ENCODE measurements at places on chromosomes 16 and 17. TPM values are rescaled to one million over a fixed set of nuclear protein-coding genes. Genes with fewer than 3 reads are reported as not detected.

GRCh38 chr17:77214743-77215142, 74.0 kb downstream of the SEC14L1 start:
- no peak for DNase-seq

DNA sequence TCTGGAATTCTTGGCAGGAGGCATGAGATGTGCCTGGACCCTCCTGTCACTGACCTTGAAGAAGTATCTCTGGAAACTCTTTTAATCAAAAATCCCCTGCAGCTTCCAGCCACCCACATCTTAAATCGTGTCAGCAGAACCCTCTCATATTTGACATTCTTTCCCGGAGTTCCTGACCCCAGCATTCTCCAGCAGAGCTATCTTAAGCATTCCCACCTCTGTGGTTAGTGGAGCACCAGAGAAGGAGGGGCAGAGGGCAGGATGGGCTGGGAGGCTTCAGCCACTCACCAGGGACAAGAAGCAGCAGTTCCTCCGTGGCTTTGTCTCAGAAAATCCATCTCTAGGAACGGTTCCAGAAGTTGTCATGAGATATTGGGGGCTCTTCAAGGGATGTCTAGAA, 149.9 kb downstream of the RGS9 start:
- peak; percentile 12 for DNase-seq

DNA sequence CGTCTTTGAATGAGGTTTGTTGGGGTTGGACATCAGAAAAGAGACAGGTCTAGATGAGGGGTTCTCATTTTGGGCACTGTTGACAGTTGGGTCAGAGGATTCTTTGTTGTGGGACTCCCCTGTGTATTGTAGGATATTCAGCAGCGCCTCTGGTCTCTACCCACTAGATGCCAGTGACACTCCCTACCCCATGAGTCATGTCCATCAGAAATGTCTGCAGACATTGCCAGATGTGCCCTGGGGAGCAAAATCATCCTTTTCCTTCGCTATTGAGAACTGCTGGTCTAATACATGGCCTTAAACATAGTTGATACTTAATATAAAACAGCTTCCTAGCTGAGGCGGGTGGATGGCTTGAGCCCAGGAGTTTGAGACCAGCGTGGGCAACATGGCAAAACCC, 3.1 kb downstream of the ABAT start:
- DNase-seq = no peak

- DNase-seq = no peak
Observed at GRCh38 chr17:82399601-82400101, 18.5 kb upstream of the HEXD start.

DNA sequence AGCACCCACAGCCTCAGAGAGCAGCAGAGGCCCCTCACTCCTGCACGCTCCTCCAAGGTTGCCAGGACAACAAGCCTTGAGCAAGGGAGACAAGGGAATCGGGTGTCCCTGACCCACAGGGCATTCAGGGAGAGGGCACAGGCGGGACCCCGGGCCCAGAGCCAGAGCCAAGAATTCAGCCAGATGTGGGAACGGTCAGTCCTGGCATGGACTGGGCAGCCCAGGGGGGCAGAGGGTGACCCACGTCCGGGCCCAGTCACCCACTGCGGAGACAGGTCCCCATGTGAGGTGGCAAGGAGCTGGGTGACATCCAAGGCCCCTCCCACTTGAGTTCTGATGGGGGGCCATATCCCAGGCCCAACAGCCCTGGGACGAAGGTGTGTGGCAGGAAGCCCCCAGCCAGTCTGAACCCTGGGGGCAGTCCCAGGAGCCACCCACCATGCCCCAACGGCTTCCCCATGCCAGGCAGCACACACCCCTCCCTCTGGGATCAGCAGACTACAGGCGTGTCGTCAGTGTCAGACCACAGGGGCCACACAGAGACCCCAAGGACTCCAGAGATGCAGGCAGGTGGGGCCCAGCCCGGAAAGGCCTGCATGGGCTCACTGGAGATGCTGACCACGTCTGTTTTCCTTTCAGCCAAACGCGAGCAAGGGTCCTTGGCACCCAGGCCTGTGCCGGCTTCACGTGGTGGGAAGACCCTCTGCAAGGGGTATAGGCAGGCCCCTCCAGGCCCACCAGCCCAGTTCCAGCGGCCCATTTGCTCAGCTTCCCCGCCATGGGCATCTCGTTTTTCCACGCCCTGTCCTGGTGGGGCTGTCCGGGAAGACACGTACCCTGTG, 23.0 kb downstream of the USP6 start:
- no peak for DNase-seq

GRCh38 chr17:30534298-30534697, 57.1 kb downstream of the GOSR1 start:
- DNase-seq = no peak

Gene RCVRN
- not detected for total RNA-seq

Gene CUEDC1
- total RNA-seq = 76.1 TPM

Gene PIRT
- total RNA-seq = not detected

Gene CDH16
- not detected for total RNA-seq
